ENCODE measurements at places on chromosomes 7 and 10.

DNA sequence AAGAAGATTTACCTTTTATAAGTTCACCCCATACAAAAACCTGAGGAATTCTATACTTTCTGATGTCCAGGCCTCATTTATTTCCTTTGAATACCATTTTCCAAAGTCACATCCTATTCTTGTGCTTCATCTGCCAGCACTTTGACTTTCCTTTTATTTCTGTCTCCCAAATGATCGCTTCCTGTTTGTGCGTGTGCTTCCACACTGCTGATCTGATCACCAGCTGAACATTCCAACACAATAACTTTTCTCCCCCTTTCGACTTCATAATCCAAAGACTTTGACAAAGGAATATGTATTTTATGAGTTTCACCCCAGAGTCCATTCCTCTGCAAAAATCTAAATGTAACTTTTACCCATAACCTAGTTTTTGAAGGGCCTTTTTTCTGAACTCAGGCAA lies 3.1 kb downstream of the ELAPOR2 start:
- DNase-seq, result no peak

DNA sequence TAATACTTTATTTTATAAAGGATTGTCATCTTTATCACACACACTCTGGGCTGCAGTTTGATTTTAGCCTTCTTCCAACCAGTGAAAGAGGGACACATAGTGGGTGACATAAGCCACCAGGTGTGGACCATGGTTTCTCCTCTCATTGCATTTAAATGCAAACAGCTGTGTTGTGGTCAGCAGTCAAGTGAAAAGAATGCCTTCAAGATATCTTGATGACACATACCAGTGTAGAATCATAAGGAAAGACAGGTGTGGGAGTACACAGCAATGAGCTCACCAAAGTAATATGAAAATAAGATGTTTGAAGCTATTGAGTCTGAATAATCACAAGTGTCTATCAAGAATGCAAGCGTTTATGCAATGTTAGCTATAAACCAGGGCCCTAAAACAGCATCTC lies 580.0 kb downstream of the XPNPEP1 start:
- no peak for DNase-seq

GRCh38 chr10:128036011-128036615 lies 90.1 kb downstream of the MKI67 start:
- DNase-seq, result no peak

- DNase-seq, result no peak
These were observed at the start of gene CPED1 for GRCh38 chr7:120988591-120989256. TSS of gene CPED1 (plus strand) at chr7:120988711. CDS start at chr7:120989622, 911 bp downstream.

DNA sequence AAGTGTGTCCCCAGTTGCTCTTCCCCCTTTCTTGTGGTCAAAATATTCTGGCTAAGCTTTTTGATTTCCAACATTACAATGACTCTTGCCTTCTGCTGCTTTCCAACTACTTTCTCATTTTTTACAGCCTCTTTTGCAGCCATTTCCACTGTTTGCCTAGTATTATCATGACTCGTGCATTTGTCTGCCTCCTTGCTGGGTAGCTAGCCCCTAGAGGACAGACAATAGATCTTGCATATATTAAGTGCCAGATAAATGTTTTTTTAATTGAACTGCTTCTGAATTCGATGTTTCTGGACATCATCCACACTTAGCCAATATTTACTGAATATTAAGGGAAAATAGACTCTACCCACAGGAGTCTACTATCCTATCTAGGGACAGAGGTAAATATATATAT lies 124.5 kb downstream of the POU6F2 start:
- DNase-seq, result peak; percentile 72

GRCh38 chr7:1575809-1576208 lies 6.0 kb upstream of the PSMG3 start:
- no peak for DNase-seq

GRCh38 chr10:84548869-84549268 lies 220.5 kb downstream of the CCSER2 start:
- no peak for DNase-seq
